ENCODE measurements at places on chromosomes 1 and 21.

- no peak for DNase-seq
Measured at GRCh38 chr21:36845790-36846189, 120.7 kb downstream of the HLCS start.

DNA sequence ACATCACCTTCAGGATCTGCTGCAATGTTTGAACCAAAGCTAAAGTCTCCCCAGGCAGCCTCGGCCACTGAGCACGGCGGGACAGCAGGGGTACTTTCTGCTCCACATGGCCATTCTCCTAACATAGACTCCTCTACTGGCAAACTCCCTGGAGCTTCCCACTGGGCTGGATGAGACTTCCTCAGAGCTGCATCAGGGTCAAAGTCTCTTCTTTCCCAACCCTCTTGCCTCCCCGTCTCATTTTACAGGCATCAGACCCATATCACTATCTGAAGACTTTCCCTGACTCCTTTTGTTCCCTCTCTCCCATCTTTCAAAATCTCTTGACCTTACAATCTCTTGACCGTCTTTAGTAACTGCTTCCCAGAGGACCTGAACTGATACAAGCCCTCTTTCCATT lies 42.2 kb upstream of the KIRREL1 start:
- DNase-seq: no peak

DNA sequence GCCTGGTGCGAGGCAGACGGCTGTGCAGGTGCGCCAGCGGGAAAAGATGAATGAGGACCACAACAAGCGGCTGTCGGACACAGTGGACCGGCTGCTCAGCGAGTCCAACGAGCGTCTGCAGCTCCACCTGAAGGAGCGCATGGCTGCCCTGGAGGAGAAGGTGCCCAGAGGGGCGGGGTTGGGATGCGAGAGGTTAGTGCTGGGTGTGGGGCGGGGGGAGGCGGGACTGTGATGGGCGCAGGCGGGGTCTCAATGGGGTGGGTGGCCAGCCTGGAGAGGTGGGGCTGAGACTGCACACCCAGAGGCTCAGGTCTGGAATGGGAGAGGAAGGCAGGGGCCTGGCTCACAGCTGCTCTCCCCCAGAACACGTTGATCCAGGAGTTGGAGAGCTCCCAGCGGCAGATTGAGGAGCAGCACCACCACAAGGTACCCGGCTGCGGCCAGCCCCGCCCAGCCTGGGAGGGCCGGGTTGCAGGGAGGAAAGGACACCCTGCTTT lies 22.3 kb downstream of the PPFIA4 start:
- no peak for DNase-seq

- DNase-seq: no peak
Measured at GRCh38 chr1:199490769-199491527, 536.6 kb upstream of the NR5A2 start.

DNA sequence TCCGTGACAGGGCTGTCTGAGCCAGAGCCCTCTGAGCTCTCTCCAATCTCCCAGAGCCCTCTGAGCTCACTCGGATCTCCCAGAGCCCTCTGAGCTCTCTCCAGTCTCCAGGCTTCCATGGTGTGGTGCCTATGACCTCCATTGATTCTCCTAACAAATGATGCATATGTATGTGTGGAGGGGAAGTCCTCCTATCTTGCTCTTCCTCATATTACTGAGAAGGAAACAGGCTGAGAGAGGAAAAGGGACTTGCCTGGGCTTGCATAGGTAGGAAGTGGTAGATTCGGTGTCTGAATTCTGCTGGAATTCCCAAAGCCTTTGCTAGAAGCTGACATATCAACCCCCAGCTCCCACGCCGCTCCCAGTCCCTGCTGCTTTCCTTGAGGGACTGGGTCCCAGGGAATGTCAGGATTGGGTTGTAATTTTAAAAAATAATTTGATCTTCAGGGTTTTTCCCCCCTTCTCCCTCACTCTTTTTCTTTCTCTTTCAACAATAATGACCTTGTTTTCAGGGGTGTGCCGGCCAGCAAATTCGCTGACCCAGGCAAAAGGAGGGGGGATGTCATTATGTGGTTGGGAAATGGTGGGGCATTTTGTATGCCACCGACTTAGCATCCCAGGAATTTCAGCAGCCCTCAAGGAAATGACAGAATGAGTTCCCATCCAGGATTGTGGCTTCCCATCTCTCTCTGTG lies 42.3 kb upstream of the RUNX3 start:
- DNase-seq: no peak

DNA sequence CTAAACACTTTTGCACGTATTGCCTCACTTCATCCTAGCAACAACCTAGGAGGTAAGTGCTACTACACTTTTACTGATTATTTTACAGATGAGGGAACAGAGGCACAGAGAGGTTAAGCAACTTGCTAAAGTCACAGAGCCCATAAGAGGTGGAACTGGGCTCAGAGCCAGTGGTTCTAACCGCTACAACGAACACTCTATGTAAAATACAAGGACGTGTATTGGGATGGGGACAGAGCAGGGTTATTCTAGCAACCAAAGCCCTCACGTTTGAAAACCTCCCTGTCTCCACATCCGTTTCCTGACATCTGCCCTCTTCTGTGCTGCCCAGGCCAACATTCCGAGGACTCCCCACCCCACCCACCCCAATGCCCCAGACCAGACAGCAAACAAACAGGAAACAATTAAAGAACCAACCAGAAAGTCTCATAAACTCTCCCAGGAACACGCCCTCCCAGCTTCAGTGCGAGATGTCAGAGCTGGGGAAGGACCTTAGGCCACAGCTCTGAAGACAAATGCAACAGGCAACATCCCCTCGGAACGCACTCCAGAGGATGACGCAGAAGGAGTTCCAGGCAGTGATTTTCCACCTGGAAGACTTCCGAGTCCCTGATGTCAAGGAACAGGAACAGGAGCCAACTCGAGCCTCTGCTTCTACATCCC lies 41.1 kb downstream of the GLIS1 start:
- no peak for DNase-seq

- DNase-seq: no peak
Measured at GRCh38 chr1:179707406-179707805, 35.7 kb upstream of the FAM163A start.

DNA sequence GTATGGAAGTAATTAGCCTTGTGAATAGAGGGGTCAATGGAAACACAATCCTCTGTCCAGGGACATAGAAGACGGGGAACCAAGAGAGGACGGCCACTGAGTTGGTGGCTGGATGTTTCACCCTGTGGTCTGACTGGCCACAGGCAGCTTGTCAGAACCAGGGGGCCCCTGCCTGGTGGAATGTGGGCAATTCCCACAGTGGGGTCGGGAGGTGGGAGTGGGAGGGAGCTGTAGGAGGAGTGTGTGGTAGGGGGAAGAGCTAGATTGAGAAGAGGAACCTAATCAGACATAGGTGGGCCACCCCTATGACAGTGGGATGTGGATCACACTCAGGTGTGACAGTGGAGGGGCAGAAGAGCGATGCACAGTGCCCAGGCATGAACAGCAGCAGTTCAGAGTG lies 31.3 kb downstream of the TRIM62 start:
- DNase-seq: no peak

DNA sequence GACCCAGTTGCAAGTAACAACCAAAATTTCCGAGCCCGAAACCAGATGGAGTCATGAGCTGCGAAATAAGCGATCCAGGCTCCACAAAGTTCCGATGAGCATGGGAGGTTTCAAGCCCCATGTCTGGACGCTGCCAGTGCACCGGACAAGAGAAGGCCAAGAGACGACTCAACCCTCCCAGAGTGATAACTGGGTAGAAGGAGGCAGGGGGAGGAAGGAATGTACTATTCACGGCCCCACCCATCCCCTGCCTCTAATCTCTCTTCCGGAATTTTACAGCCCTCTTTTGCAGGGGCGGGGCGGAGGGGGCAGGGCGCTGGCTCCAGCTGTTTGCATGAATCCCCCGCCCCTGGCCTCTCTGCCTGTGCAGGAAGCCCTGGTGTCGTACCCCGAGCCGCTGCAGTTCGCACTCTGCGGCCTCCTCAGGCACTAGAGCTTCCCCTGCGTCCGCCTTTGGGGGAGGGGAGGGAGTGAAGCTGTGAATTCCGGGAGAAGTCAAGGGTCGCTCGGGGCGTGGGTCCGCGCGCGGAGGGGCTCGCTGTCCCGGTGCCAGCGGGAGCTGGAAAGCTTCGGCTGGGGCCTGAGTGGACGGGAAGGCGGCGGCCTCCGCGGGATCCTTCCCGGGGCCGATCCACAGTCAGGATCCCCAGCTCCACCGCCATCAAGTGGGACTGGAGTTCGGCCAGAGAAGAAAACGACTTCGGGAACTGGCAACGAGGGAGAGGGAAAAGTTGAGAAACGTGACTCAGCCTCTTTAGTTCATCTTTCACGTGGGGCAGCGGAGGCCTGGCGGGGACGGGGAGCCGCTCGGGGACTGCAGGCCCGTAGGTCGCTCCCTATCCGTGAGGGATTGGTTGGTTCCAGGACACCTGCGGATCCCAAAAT lies 6.3 kb upstream of the PTP4A2 start:
- DNase-seq: peak; percentile 86

GRCh38 chr21:46605767-46606426 lies 1.0 kb upstream of the S100B start:
- peak; percentile 42 for DNase-seq

DNA sequence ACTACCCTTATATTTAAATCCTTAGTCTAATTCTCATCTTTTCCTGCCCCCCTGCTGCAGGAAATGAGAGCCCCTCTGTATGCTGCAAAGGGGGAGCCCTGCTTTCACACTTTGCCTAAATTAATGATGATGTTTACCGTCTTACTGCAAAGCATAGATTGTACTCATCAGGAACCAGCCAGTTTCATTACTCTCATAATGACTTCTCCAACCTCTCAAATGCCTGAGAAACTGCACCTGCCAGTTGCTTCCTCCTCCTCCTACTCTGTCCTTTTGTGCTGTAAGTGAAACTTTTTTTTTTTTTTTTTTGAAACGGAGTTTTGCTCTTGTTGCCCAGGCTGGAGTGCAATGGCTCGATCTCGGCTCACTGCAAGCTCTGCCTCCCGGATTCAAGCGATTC lies 101.7 kb downstream of the ADSS2 start:
- DNase-seq: no peak

DNA sequence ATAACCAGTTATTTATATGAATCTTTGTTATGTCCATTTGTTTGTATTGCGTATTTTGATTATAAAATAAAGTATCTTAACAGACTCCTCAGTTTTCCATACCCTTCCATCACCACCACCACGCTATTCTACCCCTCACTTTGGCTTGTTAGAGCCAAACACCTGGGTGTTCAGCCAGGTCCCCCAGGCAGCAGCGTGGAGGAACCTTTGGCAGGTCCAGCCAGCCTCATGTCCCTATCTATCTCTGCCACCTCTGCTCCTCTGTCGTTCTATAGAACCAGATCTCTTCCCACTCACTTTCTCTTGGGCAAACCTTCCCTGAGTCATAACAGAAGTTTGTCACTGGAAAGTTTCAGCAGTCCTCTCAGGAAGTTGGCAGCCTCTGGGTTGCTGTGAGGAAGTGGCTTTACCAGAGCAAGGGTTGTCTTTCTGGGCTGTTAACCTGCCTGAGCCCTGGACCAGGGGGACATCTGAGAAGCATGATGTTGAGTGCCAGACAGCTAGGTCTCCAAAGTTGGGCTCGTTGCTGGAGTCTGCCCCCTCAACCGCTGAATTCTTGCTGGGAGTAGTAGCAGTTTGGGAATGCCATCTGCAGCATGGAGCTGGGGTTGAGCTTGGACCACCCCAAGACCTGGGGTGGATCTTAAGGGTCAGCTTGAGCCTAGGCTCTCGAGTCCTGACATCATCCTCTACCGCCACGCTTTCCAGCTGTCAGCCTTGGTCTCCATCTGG lies 996 bp upstream of the SH3BGRL3 start:
- DNase-seq: no peak

DNA sequence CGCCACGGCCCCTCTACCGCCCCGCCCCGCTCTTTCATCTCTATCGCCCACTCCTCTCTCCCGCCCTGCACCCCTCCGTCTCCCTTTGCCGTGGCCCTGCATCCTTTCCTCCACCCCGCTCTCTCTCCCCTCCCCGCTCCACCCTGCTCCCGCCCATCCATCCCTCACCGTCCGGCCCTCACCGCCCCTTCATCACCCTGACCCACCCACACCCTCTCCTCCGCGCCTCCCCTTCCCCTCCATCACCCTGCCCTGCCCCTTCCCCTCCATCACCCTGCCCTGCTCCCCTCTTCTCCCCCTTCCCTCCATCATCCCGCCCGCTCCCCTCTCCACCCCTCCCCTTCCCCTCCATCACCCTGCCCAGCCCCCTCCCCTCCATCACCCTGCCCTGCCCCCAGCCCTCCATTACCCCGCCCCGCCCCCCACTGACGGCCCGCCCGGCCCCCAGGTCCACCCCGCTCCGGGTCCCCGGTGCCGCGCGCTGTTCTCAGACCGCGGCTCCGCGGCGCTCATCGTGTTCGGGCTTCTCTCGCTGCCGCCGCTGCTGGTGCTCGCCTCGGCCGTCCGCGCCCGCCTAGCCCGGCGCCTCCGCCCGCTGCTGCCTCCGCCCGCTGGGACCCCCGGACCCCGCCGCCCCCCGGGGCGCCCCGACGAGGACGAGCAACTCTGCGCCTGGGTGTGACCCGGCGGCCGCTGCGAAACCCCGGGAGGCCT lies 6.2 kb upstream of the ANKRD65 start:
- no peak for DNase-seq

GRCh38 chr1:244968471-244968871 lies 104.1 kb upstream of the HNRNPU start:
- no peak for DNase-seq

GRCh38 chr1:238589843-238590435 lies 699.2 kb upstream of the ZP4 start:
- DNase-seq: no peak
